ENCODE measurements at places on chromosomes 4 and X.

- DNase-seq: peak; percentile 14
Observed at GRCh38 chr4:40254608-40255392, 58.0 kb downstream of the RHOH start.

GRCh38 chr4:28744066-28744465 is 1883.4 kb downstream of the STIM2 start:
- no peak for DNase-seq

- no peak for DNase-seq
Observed at GRCh38 chr4:119788349-119789266, 160.0 kb upstream of the PDE5A start.

DNA sequence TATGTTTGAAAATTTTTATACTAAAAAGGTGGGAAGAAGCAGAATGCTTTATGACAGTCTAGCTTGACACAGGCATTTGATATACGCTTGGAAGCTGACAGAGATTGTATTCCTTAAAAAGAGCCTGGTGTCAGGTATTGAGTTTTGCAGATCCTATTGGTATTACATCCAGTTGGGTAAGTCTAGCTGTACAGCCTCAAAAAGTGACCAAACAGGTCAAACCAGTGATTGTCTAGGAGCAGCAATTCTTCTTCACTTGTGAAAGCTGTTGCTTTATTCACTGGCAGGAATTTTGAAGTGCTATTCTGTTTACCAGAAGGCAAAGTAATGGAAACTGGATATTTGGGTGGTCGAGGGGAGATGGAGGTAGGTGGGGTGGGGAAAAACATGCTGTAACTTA is 77.5 kb downstream of the UCHL1 start:
- DNase-seq: no peak

GRCh38 chr4:113179996-113180395 is 130.5 kb downstream of the ANK2 start:
- DNase-seq: peak; percentile 5

DNA sequence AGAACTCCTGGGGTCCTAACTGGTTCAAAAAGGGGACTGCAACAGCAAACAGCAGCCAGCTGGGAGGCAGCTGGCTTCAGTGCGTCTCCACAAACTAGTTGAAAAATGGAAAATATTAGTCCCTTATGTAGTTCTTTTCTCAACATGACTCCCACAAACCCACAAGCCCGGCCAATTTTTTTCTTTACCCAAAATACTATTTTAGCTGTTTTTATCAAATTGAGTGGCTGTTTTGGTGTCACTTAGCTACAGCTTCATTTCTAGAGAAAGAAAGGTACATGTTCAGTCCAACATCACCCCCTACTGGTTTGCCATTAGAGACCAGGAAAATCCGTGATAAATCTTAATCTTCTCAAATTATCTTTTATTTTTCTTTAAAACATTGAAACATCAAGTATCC is 97.2 kb downstream of the GUCY2F start:
- peak; percentile 18 for DNase-seq

DNA sequence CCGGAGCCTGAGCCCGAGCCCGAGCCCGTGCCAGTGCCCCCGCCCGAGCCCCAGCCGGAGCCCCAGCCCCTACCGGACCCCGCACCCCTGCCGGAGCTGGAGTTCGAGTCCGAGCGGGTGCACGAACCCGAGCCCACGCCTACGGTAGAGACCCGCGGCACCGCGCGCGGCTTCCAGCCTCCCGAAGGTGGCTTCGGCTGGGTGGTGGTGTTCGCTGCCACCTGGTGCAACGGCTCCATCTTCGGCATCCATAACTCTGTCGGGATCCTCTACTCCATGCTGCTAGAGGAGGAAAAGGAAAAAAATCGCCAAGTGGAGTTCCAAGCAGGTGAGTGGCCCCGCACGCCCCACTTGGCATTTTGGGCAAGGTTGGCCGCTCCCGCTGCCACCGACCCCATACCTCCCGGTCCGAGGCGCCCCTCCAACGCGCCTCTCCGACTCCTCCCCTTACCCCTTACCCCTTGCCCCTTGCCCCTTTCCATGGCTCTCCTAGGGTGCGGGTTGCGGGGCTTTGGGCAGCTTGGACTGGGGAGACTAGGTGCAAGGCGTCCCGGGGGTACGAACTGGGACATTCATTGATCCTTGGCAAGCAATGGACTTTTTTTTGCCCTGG is 553 bp downstream of the SLC16A2 start:
- no peak for DNase-seq

GRCh38 chrX:18548996-18549395 is 122.9 kb downstream of the RS1 start:
- no peak for DNase-seq

- no peak for DNase-seq
Observed at GRCh38 chr4:183852910-183853547, 52.1 kb upstream of the STOX2 start.

- DNase-seq: no peak
Observed at GRCh38 chrX:151505796-151506195, 57.7 kb upstream of the PASD1 start.

DNA sequence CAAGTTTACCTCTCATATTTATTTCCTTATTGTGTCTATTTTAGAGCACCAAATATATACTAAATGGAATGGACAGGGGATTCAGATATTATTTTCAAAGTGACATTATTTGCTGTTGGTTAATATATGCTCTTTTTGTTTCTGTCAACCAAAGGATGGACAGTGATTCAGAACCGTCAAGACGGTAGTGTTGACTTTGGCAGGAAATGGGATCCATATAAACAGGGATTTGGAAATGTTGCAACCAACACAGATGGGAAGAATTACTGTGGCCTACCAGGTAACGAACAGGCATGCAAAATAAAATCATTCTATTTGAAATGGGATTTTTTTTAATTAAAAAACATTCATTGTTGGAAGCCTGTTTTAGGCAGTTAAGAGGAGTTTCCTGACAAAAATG is 6.2 kb downstream of the FGB start:
- no peak for DNase-seq

DNA sequence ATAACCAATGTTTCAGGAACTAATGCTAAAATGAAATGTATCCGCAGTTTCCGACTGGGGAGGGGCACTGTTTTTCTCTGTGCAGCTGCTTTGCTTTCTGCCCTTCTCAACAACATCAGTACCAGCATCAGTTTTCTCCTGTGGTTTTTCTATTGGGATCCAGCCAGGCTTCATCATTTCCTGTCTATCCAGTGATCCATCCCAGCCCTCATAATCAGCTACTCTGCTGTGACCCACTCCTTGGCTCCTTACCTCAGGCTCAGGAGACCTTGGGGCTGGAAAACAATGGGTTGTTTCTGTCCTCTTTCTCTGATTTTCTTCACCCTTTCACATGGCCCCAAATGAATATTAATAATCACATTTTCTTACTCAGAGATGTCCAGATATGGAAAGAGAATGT is 222.2 kb upstream of the DKK2 start:
- DNase-seq: peak; percentile 82

DNA sequence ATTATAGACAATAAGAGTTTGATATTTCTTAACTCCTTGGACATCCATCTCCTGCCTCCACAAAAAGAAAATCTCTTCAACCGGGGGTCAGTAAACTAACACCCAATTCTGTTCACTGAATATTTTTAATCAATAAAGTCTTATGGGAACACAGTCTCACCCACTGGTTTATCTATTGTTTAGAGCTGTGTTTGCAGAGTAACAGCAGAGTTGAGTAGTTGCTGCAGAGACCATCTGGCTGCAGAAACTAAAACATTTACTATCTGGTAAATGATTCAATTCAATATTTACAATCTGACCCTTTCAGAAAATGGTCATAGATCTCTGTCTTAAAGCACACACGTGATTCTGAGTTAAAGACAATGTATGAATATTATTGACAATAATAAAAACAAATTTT is 94.0 kb downstream of the TMA16 start:
- DNase-seq: no peak

GRCh38 chrX:5898463-5898862 is 330.2 kb downstream of the NLGN4X start:
- DNase-seq: no peak

GRCh38 chrX:112874614-112875013 is 34.0 kb upstream of the AMOT start:
- no peak for DNase-seq

DNA sequence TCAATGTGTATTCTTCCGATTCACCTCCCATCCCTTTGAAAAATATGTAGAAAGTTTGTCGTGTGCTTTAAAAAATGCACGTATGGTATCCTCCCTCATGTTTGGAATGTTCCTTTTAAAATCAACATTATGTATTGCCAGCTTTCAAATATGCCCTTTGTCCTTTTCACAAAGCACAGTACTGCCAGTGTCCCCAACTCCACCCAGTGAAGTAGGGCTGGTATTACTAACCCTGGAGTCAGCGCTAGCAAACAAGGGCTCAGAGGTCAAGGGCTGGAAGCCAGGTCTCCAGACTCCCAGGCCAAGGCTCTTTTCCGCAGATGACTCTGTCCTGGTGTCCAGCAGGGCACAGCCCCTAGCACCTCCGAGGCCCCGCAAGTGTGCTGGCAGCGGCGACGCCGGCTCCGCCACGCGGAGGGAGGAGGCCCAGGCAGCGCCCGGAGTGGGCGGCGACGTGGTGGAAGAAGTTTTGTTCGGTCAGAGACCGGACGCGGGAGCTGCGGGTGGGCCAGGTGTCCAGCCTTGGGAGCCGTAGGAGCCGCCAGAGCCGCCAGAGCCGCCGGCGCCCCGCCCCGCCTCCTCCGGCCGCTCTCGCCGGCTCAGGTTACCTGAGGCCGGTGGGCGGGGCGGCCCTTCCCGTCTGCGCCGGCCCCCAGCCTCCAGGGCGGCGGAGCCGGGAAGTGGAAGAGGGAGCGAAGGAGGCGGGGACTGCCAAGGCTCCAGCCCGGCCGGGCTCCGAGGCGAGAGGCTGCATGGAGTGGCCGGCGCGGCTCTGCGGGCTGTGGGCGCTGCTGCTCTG is at the start of gene IL13RA1:
TSS of gene IL13RA1 (plus strand) at position 720 of the 799 bp plus-strand sequence. CDS start at position 753, 33 bp downstream.
- DNase-seq: peak; percentile 58

DNA sequence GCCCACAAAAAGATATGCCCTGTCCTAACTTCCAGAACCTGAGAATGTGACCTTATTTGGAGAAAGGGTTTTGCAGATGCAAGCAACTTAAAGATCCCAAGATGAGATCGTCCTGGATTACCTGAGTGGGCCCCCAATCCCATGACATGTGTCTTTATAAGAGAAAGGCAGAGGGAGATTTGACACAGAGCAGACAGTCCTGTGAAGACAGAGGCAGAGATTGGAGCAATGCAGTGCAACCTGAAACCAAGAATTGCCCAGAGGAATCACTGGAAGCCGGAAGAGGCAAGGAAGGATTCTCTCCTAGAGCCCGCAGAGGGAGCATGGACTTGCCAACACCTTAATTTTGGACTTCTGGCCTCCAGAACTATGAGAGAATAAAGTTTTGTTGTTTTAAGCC is 171.5 kb downstream of the SMIM20 start:
- DNase-seq: no peak

DNA sequence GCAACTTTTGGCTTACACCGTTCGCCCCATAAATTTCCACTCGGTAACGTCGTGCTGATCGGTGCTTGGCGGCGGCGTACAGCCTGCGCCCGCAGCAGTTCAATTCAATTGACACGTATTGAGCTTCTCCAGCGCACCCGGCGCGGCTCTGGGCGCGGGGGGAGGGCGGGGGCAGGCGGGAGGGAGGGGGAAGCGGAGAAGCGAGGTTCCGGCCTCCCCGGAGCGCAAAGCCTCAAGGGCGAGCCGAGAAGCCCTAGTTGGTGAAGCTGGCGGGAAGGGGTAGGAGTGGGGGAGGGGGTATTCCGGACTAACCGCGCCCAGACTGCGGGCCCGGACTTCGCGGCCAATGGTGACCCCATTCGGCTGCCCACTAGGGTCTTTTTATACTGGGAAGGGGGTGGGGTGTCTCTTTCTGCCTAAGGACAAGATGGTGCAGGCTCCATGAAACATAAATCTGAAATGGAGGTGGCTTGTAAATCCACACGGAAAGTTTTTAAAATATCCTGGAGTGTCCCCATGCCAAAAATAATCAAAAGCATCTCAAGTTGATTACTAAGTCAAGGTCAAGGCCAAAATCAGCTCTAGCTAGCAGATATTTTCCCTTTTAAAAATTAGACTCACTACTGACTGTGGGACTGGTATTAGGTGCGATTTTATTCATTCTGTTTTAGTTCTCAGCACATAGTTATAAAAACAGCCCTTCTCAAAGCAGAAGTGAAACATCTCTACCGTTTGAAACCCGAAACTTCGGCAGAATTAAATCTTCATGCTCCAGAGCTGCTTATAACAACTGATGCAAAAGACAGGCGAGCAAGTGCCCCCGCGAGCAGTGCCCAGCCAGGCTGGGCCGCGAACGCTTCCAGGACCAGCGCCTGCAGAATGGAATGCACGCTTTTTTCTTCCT is 1.5 kb upstream of the BCOR start:
- no peak for DNase-seq

DNA sequence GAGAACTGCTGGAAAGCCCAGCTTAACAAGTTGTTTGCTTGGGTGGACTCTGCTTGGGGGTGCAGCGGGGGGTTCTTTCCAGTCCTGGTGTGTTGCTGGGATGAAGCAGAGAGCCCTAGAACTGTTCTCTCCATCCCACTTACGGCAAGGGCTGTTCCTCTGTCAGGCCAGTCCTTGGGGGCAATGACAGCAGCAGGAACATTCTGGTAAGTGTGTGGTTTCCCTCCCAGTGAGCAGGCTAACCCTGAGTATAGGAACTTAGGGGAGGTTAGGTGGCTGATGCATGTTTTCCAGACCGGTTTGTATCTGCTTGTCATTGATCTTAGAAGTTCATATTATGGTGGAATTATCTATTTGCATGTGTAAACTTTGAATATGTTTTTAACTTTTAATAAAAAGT is 46.9 kb upstream of the TLR2 start:
- no peak for DNase-seq

DNA sequence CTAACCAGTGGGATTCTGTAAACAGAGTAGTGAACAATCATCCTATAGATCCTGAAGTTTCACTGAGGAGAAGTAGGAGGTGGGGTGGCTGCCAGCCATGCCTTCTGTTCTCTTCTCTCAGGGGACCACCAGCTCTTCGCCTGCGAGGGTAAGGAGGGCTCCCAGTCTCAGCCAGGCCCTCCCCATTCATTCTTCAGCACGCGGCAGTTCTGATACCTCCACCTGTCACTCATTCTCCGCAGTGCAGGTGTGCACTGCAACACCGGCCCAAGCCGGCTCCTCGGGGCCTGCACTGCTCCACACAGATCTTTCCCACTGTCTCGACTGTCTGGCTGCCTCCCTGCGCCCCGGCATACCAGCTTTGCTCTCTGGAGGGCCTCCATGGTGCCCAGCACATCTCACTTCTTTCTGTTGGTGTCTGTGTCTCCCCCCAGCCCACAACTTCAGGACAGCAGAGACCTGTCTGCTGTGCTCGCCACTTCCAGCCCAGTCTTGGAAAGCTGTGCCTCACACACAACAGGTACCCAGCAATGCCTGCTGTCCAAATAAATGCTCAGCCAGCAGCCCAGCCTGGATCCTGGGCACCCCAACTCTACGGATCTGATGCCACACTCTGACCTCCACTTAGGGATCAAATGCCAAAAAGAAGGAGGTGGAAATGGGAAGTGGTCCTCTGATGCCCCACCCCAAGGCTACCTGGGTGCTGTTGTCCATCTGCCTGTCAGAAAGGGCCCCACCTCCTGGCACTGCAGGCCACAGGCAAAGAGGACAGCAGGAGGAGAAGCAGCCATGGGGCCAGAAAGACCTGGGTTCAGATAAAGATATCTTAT is 29.0 kb downstream of the ACOX3 start:
- no peak for DNase-seq
